Ovary (tissue), 10 donors: ENCODE measurements at places on chromosomes 2 and 18. TPM values are rescaled to one million over a fixed set of nuclear protein-coding genes. Genes with fewer than 3 reads are reported as not detected.

DNA sequence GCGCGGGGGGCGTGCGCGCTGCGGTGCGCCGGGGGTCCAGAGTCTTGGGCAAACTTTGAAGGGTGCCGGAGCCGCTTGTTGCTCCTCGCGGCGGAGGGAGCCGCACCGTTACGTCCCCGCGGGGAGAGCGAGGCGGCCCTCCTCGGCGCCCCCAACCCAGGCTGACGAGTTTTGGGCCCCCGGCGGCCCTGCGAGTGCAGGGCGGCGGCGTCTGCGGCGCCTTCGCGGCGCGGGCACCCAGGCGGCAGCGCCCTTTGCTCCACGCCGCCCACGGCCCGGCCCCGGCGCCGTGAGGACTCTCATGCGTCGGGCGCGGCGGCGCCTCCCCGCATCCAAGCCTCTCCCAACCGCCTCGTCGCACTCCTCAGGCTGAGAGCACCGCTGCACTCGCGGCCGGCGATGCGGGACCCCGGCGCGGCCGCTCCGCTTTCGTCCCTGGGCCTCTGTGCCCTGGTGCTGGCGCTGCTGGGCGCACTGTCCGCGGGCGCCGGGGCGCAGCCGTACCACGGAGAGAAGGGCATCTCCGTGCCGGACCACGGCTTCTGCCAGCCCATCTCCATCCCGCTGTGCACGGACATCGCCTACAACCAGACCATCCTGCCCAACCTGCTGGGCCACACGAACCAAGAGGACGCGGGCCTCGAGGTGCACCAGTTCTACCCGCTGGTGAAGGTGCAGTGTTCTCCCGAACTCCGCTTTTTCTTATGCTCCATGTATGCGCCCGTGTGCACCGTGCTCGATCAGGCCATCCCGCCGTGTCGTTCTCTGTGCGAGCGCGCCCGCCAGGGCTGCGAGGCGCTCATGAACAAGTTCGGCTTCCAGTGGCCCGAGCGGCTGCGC lies 814 bp downstream of the FZD7 start:
- DNase-seq = peak; percentile 60

GRCh38 chr2:64823794-64824193 lies 165.4 kb upstream of the SLC1A4 start:
- no peak for DNase-seq

- DNase-seq = no peak
These were observed 203.5 kb downstream of the SEPTIN10 start for GRCh38 chr2:109410039-109410815.

DNA sequence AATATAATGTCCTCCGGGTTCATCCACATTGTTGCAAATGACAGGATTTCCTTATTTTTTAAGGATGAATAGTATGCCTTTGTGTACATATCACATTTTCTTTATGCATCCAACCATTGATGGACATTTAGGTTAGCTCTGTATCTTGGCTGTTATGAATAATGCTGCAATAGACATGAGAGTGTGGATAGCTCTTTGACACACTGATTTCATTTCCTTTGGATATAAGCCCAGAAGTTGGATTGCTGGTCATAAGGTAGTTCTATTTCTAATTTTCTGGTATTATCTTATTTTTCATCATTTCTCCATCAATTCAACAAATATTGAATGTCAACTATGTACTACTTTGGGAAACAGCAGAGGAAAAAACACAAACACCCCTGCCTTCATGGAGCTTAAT lies 423.3 kb downstream of the MTX2 start:
- no peak for DNase-seq

DNA sequence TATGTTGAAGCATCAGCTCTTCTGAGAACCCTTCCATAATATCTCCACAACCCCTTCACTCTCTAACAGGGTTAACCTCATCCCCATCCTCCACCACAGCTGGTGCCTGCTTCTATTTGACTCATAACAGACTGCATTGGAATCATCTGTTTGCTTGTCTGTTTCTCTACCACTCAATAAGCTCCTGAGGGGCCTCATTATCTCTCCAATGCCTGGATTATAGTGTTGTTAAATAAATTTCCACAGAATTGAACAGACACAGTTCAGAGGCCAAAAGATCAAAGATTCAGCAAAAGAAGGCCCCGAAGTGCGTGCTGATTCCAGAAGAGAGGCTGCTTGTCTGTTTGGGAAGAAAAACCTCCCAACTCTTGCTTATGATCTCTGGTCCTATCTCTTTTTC lies 33.7 kb upstream of the FAM98A start:
- no peak for DNase-seq

GRCh38 chr2:102703748-102704147 lies 58.1 kb upstream of the TMEM182 start:
- DNase-seq = no peak

The MARCO gene
- 1.8 TPM for polyA plus RNA-seq

The ADCYAP1 gene
- 0.13 TPM for polyA plus RNA-seq

The GPR45 gene
- polyA plus RNA-seq = not detected
